ENCODE measurements at places on chromosomes 16 and 17.

DNA sequence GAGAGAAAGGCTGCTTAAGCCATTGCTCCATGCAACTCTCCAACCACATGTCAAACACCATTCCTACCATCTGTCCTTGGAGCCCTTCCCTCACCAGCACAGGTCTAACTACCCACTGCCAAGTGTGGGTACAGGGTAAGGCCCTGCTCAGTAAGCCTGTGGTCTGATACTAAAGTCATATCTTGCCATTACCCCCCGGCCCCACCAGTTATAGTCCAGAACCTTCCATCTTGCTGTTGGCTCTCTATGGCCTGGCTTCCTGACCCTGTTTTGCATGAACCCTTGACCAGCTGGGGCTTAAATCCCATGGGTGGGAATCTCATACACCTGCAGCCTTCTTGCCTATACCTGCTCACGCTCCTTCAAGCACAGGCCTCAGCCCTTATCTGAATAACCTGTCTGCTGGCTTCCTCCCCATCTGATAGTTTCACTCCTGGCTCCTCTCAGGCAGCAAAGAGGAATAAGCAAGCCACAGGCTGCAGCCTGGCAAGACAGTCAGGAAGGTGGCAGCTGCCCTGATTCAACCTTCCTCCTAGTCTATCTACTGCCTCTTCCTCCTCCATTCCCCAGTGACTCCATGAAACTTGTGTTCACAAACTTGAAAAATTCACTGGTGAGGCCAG is 64.1 kb downstream of the ZFHX3 start:
- DNase-seq, result no peak

- no peak for DNase-seq
Measured at GRCh38 chr16:59593194-59593661, 859.1 kb upstream of the GOT2 start.

- no peak for DNase-seq
Measured at GRCh38 chr17:80362428-80363119, 52.4 kb upstream of the ENDOV start.

DNA sequence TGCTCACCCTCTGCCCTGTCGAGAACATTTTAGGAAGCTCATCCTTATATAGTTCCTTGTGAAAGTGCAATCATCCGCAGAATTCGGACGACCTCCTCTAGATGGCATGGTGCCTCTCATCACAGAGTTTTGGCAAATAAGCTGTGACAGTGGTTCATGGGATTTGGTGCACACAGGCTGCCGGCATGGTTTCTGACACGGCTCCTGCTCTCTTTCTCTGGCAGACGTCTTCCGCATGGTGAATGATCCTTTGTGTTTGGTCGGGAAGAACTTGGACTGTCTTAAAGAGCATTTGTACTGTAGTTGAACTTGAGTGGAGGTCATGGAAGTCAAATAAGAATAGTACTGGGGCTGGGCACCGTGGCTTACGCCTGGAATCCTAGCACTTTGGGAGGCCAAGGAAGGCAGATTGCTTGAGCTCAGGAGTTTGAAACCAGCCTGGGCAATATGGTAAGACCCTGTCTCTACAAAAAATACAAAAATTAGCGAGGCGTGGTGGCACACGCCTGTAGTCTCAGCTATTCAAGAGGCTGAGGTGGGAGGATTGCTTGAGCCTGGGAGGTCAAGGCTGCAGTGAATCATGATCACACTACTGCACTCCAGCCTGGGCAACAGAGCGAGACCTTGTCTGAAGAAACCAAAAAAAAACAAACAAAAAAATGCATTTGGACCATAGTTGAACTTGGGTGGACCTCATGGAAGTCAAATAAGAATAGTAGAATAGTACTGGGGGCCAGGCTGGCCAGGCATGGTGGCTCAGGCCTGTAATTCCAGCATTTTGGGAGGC is 34.7 kb upstream of the NAT9 start:
- no peak for DNase-seq

GRCh38 chr16:71350821-71351557 is 7.5 kb upstream of the CALB2 start:
- DNase-seq, result no peak

GRCh38 chr17:73710095-73710592 is 65.9 kb upstream of the SDK2 start:
- DNase-seq, result peak; percentile 54

DNA sequence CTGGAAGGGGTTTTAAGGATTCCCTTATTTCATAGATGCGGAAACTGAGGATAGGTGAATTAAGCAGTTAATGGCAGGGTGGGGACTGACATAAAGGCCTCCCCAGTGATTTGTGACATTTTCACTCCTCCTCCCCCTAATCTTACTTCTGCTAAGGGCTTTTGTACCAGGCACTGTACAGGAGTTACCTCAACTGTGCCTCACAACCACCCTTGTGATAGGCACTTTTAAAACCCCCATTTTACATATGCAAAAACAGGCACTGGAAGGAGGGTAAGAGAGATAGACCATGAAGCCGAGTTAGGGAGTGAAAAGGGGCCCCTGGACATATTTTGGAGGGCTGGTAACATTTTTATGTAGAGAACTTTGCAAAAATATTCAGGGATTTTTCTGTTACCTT is 862 bp upstream of the GDE1 start:
- no peak for DNase-seq

DNA sequence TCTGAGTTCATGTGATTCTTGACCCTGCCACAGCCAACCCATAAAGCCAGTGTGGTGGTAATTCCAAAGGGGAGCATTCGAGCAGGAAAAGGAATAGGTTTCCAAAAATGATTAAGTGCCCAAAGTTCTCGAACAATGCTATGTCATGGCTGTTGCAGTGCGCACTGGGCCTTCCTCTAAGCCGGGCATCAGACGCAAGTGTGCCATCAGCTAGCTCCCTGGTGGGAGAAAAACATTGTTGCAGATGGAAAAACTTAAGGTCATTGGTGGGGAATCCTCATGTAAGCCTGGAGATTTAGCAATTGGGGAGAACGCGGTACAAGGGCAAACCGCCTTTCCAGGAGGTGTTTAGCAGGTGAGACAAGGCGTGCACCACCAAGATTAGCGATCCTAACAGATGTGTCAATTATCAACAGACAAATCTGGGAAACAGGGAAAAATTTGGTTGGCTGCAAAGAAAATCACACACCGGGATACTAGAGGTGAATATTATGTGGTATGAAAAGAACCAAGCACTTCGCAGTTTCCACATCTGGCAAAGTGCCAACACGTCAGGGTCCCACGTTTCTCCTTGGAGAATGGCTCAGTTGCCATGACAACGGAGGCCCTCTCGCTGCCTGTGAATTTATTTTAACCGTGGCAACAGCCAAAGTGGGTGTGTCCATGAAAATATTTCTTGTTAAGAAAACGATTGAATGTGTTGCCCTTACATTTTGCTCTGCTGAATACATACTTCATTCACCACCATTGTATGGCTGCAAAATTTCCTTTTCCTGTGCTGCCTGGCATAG is 118.5 kb upstream of the CACNG5 start:
- peak; percentile 77 for DNase-seq

DNA sequence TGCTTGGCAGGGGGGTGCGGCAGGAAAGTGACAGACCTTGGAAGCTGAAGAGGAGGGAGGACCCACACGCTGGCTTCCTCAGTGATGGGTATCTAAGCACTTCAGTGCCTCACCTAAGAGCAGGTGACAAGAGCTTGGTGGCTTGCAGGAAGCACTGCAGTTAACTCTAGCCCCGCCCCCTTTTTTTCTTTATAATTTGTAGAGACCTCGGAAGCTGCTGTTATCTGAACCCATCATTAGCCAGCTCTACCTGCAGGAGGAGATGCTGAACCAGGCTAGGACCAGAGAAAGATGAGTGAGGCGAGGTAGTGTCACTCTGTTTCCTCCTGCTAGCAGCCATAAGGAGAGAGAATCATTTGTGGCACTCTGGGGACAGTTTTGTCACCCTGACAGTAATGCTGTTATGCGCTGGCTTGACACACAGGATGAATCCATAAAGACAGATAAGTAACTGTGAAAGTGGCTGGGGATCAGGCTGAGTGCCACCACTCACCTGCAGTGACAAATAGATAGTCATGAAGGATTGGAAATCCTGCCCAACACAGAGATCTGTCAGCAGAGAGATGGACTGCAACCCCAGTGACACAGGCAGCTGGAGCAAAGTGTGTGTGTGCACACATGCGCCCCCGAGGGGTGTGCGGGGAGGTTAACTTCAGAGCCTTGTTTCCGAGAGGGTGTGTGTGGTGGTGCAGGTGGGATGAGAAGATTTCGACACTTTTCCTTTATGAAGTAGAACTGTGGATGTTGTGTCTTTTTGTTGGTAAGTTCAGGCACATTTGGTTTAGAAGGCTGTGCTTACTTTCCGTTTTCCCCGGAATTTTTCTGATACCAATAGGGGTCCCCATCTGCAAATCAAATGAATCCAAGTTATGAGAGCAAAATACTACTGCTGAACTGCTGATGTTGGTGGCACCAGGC is 224.0 kb downstream of the IRX3 start:
- peak; percentile 85 for DNase-seq

GRCh38 chr17:38673707-38674013 is 1.1 kb downstream of the EPOP start:
- no peak for DNase-seq

DNA sequence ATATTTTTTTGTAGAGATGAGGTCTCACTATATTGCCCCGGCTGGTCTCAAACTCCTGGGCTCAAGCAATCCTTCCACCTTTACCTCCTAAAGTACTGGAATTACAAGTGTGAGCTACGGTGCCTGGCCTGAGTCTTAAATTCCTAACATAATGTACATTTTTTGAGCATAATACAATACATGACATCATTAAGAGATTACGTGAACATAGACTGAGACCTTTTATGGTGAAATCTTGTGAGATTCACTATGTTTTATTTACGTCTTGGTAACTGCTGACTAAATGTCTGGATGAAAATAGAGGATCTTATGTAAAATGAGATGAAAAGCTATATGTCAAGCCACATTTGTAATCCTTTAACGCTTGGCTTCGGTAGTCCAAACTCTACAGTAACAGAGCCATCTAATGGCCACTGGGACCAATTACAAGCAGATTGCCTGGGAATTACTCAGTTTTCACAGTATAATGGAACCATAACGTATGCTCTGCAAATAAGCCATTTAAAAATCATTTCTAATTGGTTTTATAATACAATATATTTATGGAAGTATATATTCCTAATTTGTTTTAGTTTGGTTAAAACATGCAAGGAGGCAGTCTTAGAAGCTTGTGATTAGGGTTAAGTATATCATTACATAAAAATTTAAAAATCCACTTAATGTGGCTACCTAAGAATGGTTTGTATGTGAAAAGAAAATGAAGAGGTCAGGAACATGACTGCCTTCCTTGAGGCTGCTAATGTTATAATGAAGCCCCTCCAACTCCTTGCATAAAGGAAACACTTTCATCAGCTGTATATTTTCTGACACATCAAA is 8.1 kb upstream of the EFCAB13 start:
- peak; percentile 66 for DNase-seq

DNA sequence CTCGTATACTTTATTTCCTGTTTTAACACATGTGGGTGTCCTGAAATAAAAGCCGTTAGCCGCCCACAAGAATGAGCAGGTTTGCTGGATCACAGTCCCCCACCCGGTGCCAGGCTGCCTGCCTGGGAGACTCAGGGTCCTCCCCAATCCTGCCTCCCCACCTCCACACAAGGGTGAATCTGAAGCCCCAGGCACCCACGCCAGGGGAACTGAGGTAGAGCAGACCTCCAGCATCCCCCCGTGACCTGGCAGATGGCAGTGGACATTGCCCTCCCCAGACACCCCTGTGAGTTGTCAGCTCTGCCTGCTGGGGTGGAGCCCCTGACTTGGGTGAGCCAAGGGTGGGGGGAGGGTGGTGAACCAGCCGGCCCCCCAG is 114.8 kb downstream of the METRNL start:
- DNase-seq, result no peak

DNA sequence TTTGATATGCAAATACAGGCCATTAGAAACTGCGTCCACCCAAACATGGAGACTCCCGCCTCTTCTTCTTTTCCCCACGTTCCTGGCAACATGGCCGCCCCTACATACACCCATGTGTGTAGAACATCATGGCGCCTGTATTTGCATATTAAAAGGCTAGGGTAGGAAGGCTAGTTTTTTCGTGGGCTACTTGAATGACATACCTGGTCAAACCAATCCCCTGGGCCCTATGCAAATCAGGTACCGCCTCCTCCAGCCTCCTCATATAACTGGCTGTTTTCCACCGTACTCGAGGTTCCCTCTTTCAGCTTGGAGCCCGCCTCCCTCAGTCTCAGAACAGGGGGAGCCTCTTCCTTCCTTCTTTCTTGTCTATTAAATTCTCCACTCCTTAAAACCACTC is 840 bp upstream of the CD300LB start:
- no peak for DNase-seq

DNA sequence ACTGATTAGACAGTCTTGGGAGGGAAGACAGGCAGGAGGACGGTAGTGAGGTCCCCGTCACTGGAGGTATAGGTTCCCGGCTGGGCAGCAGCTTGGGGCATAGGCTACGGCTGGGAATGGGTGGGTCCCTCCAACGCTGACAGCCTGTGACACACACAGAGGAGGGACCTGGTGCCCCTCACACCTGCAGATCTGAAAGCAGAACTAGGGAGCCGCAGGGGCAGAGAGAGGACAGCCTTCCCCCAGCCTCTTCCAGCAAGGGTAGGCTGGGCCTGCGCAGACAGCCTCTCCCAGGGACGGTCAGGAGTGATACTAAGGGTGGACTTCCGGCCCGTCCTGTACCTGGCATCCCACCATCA is 2.0 kb downstream of the P2RX1 start:
- no peak for DNase-seq

DNA sequence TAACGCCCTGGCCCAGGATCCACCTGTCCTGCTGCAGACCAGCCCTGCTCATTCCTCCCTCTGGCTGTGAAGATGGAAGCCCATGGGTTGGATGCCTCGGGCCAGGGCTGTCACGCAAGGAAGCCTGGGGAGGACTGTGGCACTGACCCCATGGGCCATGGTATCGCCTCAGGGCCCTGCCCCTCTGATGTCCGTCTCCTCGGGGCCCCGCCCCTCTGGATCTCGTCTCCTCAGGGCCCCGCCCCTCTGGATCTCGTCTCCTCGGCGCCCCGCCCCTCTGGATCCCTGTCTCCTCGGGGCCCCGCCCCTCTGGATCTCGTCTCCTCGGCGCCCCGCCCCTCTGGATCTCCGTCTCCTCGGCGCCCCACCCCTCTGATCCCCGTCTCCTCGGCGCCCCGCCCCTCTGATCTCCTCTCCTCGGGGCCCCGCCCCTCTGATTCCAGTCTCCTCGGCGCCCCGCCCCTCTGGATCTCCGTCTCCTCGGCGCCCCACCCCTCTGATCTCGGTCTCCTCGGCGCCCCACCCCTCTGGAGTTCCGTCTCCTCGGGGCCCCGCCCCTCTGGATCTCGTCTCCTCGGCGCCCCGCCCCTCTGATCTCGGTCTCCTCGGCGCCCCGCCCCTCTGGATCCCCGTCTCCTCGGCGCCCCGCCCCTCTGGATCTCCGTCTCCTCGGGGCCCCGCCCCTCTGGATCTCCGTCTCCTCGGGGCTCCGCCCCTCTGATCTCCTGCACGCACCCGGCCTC is 24.0 kb downstream of the METRNL start:
- DNase-seq, result peak; percentile 89
